ENCODE measurements at places on chromosomes 16 and 17. TPM values are rescaled to one million over a fixed set of nuclear protein-coding genes. Genes with fewer than 3 reads are reported as not detected.

The ZP2 gene
- total RNA-seq = not detected

The IRX5 gene
- 1.2 TPM for total RNA-seq

The ABCC3 gene
- 2.3 TPM for total RNA-seq

GRCh38 chr17:57761887-57762286 lies 16.8 kb upstream of the CCDC182 start:
- H3K4me3 ChIP-seq = peak overlapping the region; percentile 2
- no peak overlapping the region for H3K27ac ChIP-seq
- H3K4me1 ChIP-seq = peaks cover 23% of the 10 kb centered on the region
- H3K36me3 ChIP-seq = no peaks in the 10 kb centered on the region
- H3K27me3 ChIP-seq = peaks cover 90% of the 10 kb centered on the region

- H3K27ac ChIP-seq = no peak overlapping the region
- no peaks in the 10 kb centered on the region for H3K4me1 ChIP-seq
- H3K36me3 ChIP-seq = peaks cover 21% of the 10 kb centered on the region
- no peak overlapping the region for H3K4me3 ChIP-seq
- no peaks in the 10 kb centered on the region for H3K27me3 ChIP-seq
These were observed 2.7 kb upstream of the ZNF594 start for GRCh38 chr17:5194346-5194745.

GRCh38 chr17:300881-301280 lies 51.7 kb downstream of the RPH3AL start:
- H3K27me3 ChIP-seq = no peaks in the 10 kb centered on the region
- peaks cover 4% of the 10 kb centered on the region for H3K4me1 ChIP-seq
- no peak overlapping the region for H3K4me3 ChIP-seq

- no peak overlapping the region for H3K4me3 ChIP-seq
- peaks cover 11% of the 10 kb centered on the region for H3K27me3 ChIP-seq
- no peaks in the 10 kb centered on the region for H3K36me3 ChIP-seq
- DNase-seq = peak; percentile 54
- H3K4me1 ChIP-seq = no peaks in the 10 kb centered on the region
These were observed 67.7 kb upstream of the BCO1 start for GRCh38 chr16:81170824-81171223.

DNA sequence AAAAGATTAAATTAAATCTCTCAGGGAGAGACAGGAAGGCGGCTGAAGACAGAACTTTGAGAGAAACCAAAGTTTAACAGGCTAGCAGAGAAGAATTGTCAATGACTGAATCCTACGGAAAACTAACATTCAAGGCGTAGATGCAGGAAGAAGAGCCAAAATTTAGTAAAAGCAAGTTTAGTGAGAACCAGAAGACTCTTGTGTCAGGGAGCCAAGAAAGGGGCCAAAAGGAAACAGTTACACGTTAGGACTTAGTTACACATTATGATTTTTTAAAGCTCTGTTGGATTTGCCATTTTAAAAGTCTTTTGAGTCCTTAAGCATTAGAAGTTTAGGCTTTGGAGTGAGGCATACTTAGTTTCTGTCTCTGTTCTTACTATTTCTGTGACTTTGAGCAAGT lies 164.6 kb downstream of the CHD9 start:
- H3K4me1 ChIP-seq = no peaks in the 10 kb centered on the region
- H3K27ac ChIP-seq = no peak overlapping the region
- H3K4me3 ChIP-seq = no peak overlapping the region
- no peaks in the 10 kb centered on the region for H3K27me3 ChIP-seq
